ENCODE measurements at places on chromosomes 5 and 9.

GRCh38 chr5:172632346-172633092 is 8.5 kb upstream of the NEURL1B start:
- H3K27me3 ChIP-seq = no peaks in the 10 kb centered on the region
- H3K36me3 ChIP-seq = no peaks in the 10 kb centered on the region
- H3K27ac ChIP-seq = no peak overlapping the region
- no peak for DNase-seq

DNA sequence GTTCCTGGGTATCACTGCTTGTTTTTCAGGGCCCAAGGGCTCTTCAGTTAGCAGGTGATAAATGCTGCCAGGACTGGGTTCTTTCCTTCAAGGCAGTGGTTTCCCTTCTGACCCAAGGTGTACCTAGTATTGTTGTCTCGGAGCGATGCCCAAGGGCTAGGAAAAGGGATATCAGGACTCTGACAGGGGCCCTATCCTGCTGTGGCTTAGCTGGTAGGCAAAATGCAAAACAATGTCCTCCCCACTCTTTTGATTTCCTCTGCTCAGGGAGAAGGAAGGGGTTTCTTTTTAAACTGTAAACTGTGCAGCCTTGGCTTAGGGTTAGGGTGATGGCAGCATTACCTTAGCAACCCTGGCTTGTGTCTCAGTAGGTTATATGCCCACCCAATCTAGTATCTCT is 508.8 kb upstream of the CTNND2 start:
- H3K27me3 ChIP-seq = no peaks in the 10 kb centered on the region
- H3K27ac ChIP-seq = no peak overlapping the region
- no peak for DNase-seq
- H3K4me1 ChIP-seq = no peaks in the 10 kb centered on the region
- H3K4me3 ChIP-seq = no peak overlapping the region

- H3K4me3 ChIP-seq = no peak overlapping the region
- no peak overlapping the region for H3K27ac ChIP-seq
- no peaks in the 10 kb centered on the region for H3K36me3 ChIP-seq
- no peaks in the 10 kb centered on the region for H3K27me3 ChIP-seq
These were observed 63.8 kb downstream of the LRRC70 start for GRCh38 chr5:62642468-62642867.

- H3K4me1 ChIP-seq = no peaks in the 10 kb centered on the region
- H3K27ac ChIP-seq = no peak overlapping the region
- H3K27me3 ChIP-seq = no peaks in the 10 kb centered on the region
- H3K4me3 ChIP-seq = no peak overlapping the region
- H3K36me3 ChIP-seq = no peaks in the 10 kb centered on the region
These were observed 164.1 kb upstream of the ZNF618 start for GRCh38 chr9:113712053-113712452.

- no peaks in the 10 kb centered on the region for H3K27me3 ChIP-seq
- H3K27ac ChIP-seq = no peak overlapping the region
- no peaks in the 10 kb centered on the region for H3K4me1 ChIP-seq
- H3K4me3 ChIP-seq = no peak overlapping the region
- peaks cover 78% of the 10 kb centered on the region for H3K36me3 ChIP-seq
- no peak for DNase-seq
These were observed 15.4 kb upstream of the CEL start for GRCh38 chr9:133046196-133046899.

GRCh38 chr9:95516734-95517558 is at the start of gene PTCH1:
PTCH1 (minus strand) TSS chr9:95516971.
- peak within 1 kb of the TSS; percentile 57 for H3K27ac ChIP-seq
- H3K36me3 ChIP-seq = no peaks in the 10 kb centered on the region
- peaks cover 27% of the 10 kb centered on the region for H3K4me1 ChIP-seq

- no peaks in the 10 kb centered on the region for H3K36me3 ChIP-seq
- H3K27me3 ChIP-seq = no peaks in the 10 kb centered on the region
- H3K4me1 ChIP-seq = no peaks in the 10 kb centered on the region
- no peak overlapping the region for H3K4me3 ChIP-seq
- no peak for DNase-seq
- H3K27ac ChIP-seq = no peak overlapping the region
These were observed 81.6 kb upstream of the MPDZ start for GRCh38 chr9:13361076-13361475.

GRCh38 chr9:125110464-125110863 is 32.9 kb downstream of the SCAI start:
- no peak overlapping the region for H3K4me3 ChIP-seq
- no peak for DNase-seq
- no peaks in the 10 kb centered on the region for H3K4me1 ChIP-seq

DNA sequence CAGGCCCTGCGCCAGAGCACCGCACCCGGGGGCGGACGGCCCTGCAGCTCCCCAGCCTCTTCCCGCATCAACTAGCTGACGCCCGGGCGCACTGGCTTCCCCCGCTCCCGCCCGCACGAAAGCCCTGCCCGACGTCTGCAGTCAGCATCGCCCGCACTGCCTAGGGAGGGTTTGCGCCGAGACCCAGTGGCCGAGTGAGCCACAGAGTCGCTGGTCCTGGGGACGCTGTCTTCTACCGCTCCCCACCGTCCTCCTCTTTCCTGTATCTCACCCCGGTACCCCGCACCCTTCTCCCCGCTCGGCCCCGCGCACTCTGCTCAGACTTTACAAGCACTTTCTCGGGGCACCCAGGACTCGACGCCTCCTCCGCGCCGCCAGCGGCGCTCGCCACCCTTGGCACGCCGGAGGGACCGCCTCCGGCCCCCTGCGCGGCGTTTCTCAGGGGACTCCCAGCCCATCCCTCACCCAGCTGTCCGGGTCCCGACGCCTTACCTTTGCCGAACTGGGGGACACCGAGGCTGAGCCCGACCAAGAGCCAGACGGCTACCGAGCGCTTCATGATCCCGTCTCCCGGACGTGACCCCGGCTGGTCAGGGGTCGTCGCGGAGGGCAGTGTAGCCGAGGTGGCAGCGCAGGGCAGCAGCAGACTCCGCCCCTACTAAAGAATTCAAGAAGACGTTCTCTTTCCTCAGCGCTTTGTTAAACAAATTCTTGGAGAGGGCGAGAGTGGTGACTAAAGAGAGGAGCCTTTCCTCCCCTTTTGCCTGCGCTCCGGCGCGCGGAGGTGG is 670 bp downstream of the EDIL3 start:
- DNase-seq = no peak
- peak overlapping the region; percentile 53 for H3K4me3 ChIP-seq
- H3K27me3 ChIP-seq = no peaks in the 10 kb centered on the region
- peak overlapping the region; percentile 31 for H3K27ac ChIP-seq
- H3K4me1 ChIP-seq = no peaks in the 10 kb centered on the region
- no peaks in the 10 kb centered on the region for H3K36me3 ChIP-seq

DNA sequence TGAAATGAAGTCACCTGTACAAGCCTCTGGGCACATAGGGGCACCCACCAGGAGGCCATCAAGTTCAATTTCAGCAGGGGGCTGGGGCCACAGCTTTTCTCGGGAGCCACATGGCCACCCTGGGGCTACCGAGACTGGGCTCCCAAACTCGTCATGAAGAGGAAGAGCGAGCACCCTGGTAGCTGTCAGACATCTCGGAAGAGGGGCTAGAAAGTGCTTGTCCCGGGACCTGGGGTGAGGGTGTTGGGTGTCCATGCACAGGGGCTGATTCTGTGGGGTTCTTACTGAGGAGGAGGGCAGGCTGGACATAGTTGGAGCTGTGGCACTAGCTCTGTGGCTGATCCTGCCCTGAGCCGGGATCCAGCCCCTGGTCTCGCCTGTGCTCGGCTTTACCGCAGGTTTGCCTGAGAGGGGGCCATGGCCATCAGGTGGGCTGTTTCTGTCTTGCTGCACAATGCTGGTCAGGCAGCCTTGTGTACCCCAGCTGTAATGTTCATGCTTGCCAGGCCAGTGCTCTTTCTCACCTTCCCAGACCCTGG is 70.3 kb downstream of the PHF2 start:
- peaks cover 59% of the 10 kb centered on the region for H3K36me3 ChIP-seq
- no peak for DNase-seq
- H3K4me1 ChIP-seq = no peaks in the 10 kb centered on the region
- H3K4me3 ChIP-seq = no peak overlapping the region
- no peak overlapping the region for H3K27ac ChIP-seq

- no peaks in the 10 kb centered on the region for H3K4me1 ChIP-seq
- no peak for DNase-seq
- no peak overlapping the region for H3K4me3 ChIP-seq
- no peaks in the 10 kb centered on the region for H3K27me3 ChIP-seq
- H3K36me3 ChIP-seq = peaks cover 30% of the 10 kb centered on the region
- no peak overlapping the region for H3K27ac ChIP-seq
These were observed 67.0 kb downstream of the UHRF2 start for GRCh38 chr9:6479959-6480358.

- no peaks in the 10 kb centered on the region for H3K36me3 ChIP-seq
- DNase-seq = peak; percentile 71
- no peaks in the 10 kb centered on the region for H3K4me1 ChIP-seq
- no peaks in the 10 kb centered on the region for H3K27me3 ChIP-seq
- H3K4me3 ChIP-seq = no peak overlapping the region
These were observed 98.8 kb upstream of the BASP1 start for GRCh38 chr5:17118631-17119030.

GRCh38 chr9:16202221-16202620 is 649.4 kb downstream of the CCDC171 start:
- no peak overlapping the region for H3K27ac ChIP-seq
- H3K27me3 ChIP-seq = no peaks in the 10 kb centered on the region
- DNase-seq = no peak

GRCh38 chr5:131769336-131769735 is 27.5 kb downstream of the FNIP1 start:
- no peaks in the 10 kb centered on the region for H3K27me3 ChIP-seq
- H3K36me3 ChIP-seq = no peaks in the 10 kb centered on the region
- no peak overlapping the region for H3K27ac ChIP-seq
- H3K4me1 ChIP-seq = no peaks in the 10 kb centered on the region
- no peak overlapping the region for H3K4me3 ChIP-seq

DNA sequence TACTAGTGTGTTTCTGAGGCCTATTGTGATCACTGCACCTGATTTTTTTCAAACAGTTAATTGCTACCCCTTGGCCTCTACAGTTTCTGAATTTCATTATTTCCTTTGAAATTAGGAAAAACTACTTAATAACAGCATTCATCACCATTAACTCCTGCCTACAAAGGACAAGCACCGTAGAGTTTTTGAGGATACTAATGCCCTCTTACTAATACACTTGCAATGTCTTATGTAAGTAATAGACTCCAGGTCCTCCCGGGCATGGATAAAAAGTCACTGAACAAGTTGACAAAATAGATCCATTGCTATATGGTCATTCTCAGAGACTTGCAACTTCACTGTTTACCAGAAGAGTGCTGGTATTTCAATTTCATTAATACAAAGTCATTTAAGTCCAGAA is 1172.5 kb downstream of the CDH12 start:
- H3K36me3 ChIP-seq = no peaks in the 10 kb centered on the region
- no peak overlapping the region for H3K4me3 ChIP-seq
- no peaks in the 10 kb centered on the region for H3K4me1 ChIP-seq
- H3K27ac ChIP-seq = no peak overlapping the region
- no peaks in the 10 kb centered on the region for H3K27me3 ChIP-seq

DNA sequence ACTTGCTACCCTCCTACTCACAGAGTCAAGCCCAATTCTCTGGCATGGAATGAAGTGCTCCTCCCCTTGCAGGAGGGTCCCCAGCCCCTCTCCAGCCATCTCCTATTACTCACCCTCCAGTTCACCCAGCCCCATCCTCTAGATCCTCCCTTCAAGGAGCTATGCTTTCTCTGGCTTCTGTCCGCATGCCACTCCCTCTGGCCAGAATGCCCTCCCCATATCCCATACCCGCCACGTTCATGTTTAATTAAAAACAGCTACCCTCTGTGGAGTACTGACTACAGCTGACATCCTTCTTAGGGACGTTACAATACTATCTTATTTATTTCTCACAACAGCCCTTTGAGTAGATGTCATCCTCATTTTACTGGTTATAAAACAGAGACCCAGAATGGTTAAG is 3.0 kb downstream of the F2R start:
- H3K4me3 ChIP-seq = no peak overlapping the region
- no peaks in the 10 kb centered on the region for H3K36me3 ChIP-seq
- no peaks in the 10 kb centered on the region for H3K27me3 ChIP-seq
- no peak for DNase-seq
- no peak overlapping the region for H3K27ac ChIP-seq

DNA sequence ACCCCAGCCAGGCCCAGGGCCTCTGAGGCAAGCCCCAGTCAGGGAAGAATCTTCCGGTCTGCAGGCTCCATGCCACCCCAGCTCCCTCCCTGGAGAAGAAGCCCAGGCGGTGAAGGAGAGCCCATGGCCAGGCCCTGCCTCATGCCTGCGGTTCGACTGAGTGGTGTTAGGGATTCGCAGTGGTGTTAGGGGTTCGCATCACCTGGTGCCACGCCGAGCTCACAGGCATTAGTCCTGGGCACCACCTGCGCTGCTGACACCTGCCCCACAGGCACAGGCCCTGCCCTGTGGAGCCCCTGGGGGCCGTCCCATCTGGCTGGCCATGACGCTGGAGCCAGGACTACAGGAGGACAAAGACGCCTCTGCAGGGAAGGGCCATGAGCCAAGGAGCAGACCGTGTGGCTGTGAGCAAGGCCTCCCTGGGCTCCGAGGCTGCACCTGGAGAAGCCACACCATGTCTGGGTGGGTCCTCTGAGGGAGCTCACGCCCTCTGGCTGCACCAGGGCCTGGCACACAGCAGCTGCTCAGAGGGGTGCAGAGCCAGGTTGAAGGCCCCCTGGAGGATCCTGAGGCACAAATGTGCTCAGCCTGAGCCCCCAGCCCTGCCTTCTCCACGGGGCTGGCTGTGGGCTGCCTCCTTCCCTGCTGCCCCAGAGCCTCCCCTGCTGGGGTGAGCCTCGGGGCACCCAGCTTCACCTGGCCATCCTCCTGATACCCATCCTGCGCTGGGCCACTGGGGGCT is 27.6 kb upstream of the RNF130 start:
- H3K4me3 ChIP-seq = no peak overlapping the region
- no peak for DNase-seq
- no peaks in the 10 kb centered on the region for H3K36me3 ChIP-seq
- H3K27ac ChIP-seq = no peak overlapping the region
- H3K27me3 ChIP-seq = no peaks in the 10 kb centered on the region
- H3K4me1 ChIP-seq = no peaks in the 10 kb centered on the region

DNA sequence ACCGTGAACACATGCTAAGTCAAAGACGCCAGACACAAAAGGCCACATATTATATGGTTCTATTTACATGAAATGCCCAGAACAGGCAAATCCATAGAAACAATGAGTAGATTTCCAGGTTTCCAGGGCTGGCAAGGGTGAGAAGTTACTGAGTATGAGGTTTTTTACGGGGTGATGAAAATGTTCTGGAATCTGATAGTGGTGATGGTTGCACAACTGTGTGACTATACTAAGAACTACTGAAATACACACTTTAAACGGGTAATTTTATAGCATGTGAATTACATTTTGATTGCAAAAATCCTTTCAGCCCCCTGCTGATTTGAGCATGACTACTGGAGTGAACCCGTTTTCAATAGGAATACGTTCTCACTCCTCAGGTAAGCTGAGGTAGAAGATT is 46.7 kb upstream of the TBC1D9B start:
- H3K27ac ChIP-seq = no peak overlapping the region
- H3K4me1 ChIP-seq = no peaks in the 10 kb centered on the region
- H3K36me3 ChIP-seq = peaks cover 4% of the 10 kb centered on the region
- no peak overlapping the region for H3K4me3 ChIP-seq

- H3K27me3 ChIP-seq = no peaks in the 10 kb centered on the region
- no peak for DNase-seq
- no peak overlapping the region for H3K27ac ChIP-seq
These were observed 1749.0 kb upstream of the C9orf72 start for GRCh38 chr9:29322240-29322639.

Data from right atrium auricular region (tissue), 2 donors.